Neural progenitor cell (in vitro differentiated cells): ENCODE measurements at places on chromosomes 1 and 21. TPM values are rescaled to one million over a fixed set of nuclear protein-coding genes. Genes with fewer than 3 reads are reported as not detected.

DNA sequence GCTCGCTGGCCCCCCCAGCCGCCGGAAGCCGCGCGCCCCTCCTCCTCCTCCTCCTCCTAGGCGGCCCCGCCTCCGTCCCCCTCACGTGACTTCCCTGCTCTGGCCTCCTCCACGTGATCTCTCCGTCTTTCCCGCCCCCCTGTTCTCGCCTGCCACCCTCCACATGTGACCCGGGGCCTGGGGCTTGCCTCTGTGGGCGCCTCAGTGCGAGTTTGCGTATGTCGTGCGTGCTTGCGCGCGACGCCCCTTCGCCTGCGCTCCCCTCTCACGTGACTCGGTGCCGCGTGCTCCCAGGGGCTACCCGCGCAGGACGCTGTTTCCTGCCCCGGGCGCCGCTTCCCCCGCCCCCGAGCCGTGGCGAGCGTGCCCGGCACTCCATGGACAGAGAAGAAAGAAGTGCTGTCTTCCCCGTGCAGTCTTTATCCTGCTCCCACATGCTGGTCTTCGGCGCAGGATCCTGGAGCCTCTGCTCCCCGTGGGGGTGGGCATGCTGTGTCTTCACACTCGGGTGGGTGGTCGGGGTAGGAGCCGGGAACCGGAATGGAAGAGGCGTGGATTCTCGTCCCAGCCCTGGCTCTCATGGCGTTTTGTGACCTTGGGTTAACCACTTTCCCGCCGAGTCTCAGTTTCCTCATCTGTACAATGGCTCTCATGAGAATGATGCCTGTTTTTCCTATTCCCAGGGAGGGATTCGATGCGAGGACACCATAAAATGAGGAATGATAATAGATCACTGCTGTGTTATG, 431 bp upstream of the UBE2Q1 start:
- H3K27me3 ChIP-seq, result no peaks in the 10 kb centered on the region
- H3K4me3 ChIP-seq, result peak overlapping the region; percentile 100
- H3K4me1 ChIP-seq, result peaks cover 14% of the 10 kb centered on the region

DNA sequence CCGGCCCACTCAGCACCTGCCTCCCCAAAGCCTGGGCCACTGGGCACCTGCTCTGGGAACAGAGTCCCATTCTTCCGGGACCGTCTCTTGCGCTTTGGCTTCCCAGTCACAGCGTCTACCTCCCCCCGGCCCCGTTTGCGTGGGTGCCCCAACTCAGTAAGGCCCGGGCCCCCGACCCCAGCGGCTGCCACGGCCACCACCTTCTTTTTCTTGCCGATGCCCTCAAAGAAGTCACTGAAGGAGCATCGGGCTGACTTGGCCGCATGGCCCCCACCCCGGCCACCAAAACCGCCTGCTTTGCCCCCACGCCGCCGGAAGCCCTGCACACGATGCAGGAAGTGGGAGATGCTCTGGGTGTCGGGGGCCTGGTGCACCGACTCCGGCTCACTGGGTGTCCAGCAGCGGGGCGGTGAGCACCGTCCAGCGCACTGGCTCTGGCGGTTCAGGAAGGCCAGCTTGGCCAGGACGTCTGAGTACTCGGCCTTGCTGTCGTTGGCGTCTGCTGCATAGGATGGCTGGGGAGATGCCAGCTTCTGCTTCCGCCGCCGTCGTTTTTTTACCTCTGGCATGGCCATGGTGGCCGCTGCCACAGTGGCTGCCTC, 54.0 kb downstream of the AHDC1 start:
- H3K4me1 ChIP-seq, result no peaks in the 10 kb centered on the region
- H3K4me3 ChIP-seq, result no peak overlapping the region
- no peaks in the 10 kb centered on the region for H3K36me3 ChIP-seq

DNA sequence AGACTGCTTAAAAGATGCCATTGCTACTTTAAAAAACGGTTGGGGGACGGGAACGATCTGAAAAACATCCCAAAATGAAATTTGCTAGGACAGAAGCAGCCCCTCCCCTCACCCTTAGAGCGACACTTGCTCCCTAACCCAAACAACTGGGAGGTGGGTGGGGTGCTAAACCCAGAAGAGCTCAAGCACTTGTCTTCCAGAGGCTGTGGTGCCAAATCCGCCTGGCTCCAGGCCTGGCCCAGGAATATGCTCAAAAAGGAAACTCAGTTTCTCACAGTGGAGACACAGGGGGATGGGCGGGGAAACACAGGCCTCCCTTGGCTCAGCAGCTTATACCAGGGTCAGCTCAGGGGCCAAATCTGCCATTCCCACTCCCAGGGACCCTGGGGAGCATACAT, 644 bp upstream of the PBXIP1 start:
- H3K27me3 ChIP-seq, result no peaks in the 10 kb centered on the region
- no peaks in the 10 kb centered on the region for H3K36me3 ChIP-seq
- H3K4me1 ChIP-seq, result peaks cover 45% of the 10 kb centered on the region

DNA sequence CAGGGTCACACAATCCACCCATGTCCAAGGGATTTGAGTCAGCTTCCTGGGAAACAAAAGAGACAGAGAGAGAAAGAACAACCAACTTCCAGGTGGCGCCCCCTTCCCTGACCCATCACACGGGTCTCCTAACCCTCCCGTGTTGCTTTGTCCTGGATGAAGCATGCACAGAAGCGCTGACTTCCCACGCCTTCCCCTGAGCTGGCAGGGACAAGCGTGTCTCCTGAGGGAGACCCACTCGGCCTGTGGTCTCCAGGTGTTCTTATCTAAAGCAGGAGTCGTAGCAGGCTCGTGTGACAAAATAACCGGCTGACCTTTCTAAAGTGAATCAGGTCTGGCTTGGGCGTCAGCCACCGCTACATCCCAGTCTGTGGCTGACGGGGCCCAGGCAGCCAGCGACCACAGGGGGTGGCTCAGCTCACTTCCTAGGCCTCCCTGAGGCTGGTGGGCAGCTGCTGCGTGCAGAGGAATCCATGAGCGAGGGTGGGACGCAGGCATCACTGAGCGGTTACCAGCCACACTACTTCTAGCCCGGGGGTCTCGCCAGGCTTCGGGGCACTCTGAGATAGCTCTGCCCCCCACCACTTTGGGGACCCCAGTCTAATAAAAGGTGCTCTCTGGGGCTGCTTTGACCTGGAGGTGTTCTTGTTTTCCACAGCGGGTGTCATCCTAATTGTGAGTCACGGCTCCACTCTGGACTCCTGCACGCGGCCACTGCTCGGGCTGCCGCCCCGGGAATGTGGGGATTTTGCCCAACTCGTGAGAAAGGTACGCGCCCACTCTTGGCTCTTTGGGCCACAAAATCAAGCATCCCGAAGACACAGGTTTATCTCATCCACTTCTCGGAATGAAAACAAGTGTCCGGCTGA, 40.4 kb downstream of the UBASH3A start:
- no peaks in the 10 kb centered on the region for H3K4me1 ChIP-seq
- H3K4me3 ChIP-seq, result no peak overlapping the region
- no peak for DNase-seq
- no peaks in the 10 kb centered on the region for H3K36me3 ChIP-seq
- no peaks in the 10 kb centered on the region for H3K27me3 ChIP-seq

DNA sequence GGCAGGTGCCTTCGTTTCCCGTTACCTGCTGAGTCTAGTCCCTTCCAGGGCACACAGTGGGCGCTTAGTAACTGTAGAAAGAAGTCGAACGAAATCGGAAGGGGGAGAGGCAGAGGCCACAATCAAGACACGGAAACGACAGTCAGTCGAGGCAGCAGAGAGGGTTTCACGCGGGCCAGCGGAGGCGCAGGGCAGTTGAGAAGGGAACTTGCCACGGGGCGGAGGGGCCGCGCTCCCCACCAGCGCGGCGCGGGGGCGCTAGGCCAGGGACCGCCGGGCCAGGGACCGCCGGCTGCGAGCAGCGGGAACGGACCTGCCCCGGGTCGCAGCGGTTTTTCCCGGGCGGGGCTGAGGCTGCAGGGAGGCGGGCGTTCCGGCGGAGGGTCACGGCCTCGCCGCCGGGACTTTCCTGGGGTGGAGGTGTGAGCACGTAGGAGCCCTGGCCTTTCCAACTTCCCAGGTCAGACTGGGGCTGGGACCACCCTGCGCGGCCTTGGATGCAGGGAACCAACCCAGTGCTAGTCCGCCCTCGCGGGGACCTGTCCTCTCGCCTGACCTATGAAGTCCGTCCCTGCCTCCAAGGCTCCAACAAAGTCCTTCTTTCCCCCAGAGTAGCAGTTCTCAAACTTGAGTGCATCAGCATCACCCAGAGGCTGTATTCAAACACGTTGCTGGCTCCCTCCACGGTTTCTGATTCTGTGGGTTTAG, 150.1 kb upstream of the FGGY start:
- H3K36me3 ChIP-seq, result no peaks in the 10 kb centered on the region
- peak; percentile 66 for DNase-seq
- H3K27ac ChIP-seq, result no peak overlapping the region
- peaks cover 25% of the 10 kb centered on the region for H3K27me3 ChIP-seq
- peak overlapping the region; percentile 46 for H3K4me3 ChIP-seq
- H3K4me1 ChIP-seq, result peaks cover 9% of the 10 kb centered on the region

- H3K36me3 ChIP-seq, result no peaks in the 10 kb centered on the region
- no peak overlapping the region for H3K27ac ChIP-seq
Measured at GRCh38 chr1:157388057-157388456, 164.3 kb downstream of the FCRL5 start.

RIPPLY3 gene
- total RNA-seq, result 2.8 and 4.3 TPM in 2 replicates

- peaks cover 25% of the 10 kb centered on the region for H3K4me1 ChIP-seq
- H3K4me3 ChIP-seq, result no peak overlapping the region
- H3K27ac ChIP-seq, result no peak overlapping the region
- DNase-seq, result no peak
Measured at GRCh38 chr1:154330669-154331068, 5.3 kb downstream of the ATP8B2 start.

DNA sequence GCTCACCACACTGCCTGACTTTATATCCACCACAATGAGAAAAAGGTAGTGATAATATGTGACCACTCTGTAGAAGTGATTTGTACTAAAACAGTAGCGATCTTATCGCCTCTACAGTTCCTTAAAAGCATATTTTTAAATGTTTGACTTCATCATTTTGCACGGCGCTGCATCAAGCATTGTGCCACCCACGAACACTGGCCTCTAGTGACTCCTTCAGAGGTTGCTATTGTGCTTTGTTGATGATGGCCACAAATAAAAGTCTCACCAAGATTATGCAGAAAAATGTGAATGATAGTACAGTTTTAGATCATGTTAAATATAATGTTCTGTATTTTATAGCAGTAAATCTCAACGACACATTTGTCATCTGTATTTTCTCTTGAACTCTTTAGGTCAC, 186.5 kb upstream of the NCAM2 start:
- no peak overlapping the region for H3K4me3 ChIP-seq
- H3K27ac ChIP-seq, result no peak overlapping the region
- DNase-seq, result no peak
- no peaks in the 10 kb centered on the region for H3K4me1 ChIP-seq
- H3K36me3 ChIP-seq, result no peaks in the 10 kb centered on the region
- no peaks in the 10 kb centered on the region for H3K27me3 ChIP-seq

- H3K4me3 ChIP-seq, result no peak overlapping the region
- H3K4me1 ChIP-seq, result no peaks in the 10 kb centered on the region
- H3K27me3 ChIP-seq, result no peaks in the 10 kb centered on the region
Measured at GRCh38 chr1:204530932-204531331, 14.7 kb downstream of the MDM4 start.
